Activated naive CD4-positive, alpha-beta T cell treated with Interleukin-2 at 50 U/mL for 16 hours (primary cell): ENCODE measurements at places on chromosomes 4 and X.

GRCh38 chr4:187586892-187587291 lies 408.7 kb upstream of the ZFP42 start:
- no peak for DNase-seq

GRCh38 chrX:153379971-153380581 lies 21.1 kb downstream of the PNMA6E start:
- DNase-seq: no peak

GRCh38 chrX:68894513-68895340 lies 65.9 kb downstream of the EFNB1 start:
- DNase-seq: peak; percentile 2

- DNase-seq: peak; percentile 17
These were observed 11.0 kb downstream of the CUL4B start for GRCh38 chrX:120549483-120550452.
